CD4-positive, alpha-beta T cell treated with Interleukin-2 at 100 ng/mL for 4 hours (primary cell): ENCODE measurements at places on chromosomes 2 and 18.
A peak's percentile ranks its signal among the peaks of the same experiment; 100 is the strongest.

- no peak for DNase-seq
These were observed 770.0 kb upstream of the ZEB2 start for GRCh38 chr2:145289946-145290345.

DNA sequence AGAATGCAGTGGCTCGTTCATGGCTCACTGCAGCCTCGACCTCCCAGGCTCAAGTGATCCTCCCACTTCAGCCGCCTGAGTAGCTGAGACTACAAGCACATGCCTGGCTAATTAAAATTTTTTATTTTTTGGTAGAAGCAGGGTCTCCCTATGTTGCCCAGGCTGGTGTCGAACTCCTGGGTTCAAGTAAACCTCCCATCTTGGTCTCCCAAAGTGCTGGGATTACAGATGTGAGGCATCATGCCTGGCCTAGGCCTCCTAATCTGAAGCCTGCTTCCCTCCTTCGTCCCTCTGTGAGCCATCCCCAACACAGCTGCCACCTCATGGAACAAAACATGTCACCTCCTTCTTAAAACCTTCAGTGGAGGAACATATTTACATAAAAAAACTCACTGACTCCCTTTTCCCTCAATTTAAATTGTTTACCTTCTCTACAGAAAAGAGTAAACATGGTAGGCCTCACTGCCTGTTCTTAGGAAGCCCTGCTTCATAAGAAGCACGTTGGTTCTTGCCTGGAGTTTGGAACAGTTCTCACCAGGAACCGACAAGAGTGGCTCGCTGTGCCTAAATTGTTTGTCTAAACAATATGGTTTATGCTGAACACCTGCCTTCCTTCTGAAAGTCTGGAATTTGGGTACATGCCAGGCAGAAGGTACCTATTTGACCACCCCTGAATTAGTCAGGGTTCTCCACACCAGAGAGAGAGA, 12.1 kb upstream of the RHOB start:
- no peak for DNase-seq

GRCh38 chr2:29218550-29219125, 103.4 kb downstream of the CLIP4 start:
- DNase-seq = no peak

DNA sequence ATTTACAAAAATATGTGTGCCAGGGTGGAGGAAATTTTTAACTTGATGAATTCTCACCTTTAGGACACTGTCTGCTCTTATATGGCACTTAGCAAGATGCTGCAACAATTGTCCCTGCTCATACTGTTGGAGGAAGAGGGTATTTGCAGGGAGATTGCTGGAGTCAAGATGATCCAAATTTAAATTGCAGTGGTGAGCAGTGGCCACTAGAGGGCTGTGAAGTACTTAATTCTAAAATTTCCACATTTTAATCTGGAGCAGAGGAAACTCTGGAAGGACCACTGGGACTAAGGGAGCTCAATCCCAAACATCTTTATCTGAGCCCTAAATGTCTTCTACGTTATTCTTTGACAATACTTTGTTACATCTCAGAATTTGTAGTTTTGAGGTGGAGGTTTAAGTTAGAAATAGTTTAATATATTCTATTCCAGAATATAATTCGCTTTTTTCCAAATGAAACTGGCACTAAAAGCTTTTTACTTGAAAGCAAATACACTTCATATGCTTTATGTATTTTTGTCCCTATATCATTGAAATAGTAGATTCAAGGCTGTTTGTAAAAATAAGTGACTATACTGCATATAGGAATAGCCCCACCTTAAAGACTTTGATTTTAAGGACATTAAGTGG, 33.0 kb upstream of the PTH2R start:
- peak; percentile 47 for DNase-seq

DNA sequence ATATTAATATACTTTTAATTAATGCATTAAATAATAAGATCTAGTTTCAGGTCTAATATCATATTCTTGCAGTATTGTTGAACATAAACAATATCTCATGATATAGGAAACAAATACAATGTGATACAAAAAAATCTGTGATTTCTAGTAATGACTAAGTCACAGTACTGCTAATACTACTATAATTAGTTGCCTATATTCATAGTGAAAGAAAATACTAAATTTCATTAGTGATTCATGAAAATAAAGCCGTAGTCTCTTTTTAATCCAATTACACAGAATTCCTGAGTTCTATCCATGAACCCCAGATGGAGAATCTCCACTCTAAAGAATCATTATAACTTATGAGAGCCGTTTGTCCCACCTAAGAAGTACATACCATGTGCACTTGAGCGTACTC, 266.3 kb upstream of the ACVR2A start:
- no peak for DNase-seq

GRCh38 chr18:35982409-35983114, 10.1 kb downstream of the RMP24 start:
- no peak for DNase-seq

DNA sequence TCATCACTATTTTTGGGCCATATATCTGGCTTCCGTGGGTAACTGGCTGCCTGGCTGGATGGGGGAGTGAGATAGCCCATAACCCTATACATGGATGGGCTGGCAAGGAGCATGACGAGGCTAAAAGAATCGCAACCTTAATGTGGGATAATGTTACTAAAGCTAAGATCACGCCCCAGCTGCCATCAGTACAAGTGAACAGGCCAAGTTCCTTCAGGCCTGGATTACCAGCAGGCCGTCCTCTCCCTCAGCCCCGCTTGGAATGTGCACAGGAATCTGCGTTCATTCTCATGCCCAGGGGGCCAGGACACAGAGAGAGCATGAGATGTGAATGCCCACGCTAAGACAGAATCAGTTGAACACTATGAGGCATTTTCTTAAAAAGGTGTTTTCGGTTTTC, 34.7 kb downstream of the RMC1 start:
- DNase-seq = no peak

- no peak for DNase-seq
These were observed 1.3 kb downstream of the ADCYAP1 start for GRCh38 chr18:905948-906415.

GRCh38 chr2:227888289-227888688, 16.9 kb downstream of the DAW1 start:
- no peak for DNase-seq

DNA sequence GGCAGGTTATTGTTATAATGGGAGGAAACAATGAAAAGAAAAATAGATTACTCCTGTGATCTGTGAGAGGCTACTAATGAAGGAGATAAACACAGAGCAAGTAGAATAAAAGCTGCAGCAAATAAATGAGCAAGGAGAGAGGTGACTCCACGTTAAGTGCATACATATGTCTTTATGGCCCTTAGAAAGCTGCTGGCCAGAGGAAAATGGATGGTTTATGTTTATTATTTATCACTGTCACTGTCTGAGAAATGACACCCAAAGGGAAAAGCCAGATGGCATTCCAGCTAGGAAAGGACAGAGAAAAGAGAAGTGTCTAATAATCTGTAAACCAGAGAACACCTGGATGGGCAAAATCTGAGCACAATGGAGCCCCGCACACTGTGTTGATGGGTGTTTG, 122.9 kb upstream of the DDX18 start:
- no peak for DNase-seq

- no peak for DNase-seq
These were observed 69.7 kb upstream of the KCNE4 start for GRCh38 chr2:222982010-222982908.

DNA sequence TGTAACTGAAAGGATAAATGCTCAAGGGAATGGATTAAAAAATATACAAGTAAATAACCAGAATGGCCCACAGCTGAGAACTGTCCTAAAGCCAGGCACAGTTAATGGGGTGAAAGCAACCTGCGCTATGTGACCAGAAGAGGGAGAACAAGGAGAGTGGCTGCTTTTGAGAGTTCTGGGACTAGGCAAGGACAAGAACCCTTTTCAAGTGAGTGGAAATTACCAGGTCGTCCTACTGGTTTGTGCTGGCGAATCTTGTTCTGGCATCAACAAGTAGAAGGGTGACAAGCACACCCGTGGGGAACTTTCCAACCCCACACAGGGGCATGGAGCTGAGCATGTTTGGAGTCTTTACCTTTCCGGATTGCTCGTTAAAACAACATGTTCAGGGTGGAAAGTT, 82.8 kb downstream of the TMEM17 start:
- DNase-seq = no peak

DNA sequence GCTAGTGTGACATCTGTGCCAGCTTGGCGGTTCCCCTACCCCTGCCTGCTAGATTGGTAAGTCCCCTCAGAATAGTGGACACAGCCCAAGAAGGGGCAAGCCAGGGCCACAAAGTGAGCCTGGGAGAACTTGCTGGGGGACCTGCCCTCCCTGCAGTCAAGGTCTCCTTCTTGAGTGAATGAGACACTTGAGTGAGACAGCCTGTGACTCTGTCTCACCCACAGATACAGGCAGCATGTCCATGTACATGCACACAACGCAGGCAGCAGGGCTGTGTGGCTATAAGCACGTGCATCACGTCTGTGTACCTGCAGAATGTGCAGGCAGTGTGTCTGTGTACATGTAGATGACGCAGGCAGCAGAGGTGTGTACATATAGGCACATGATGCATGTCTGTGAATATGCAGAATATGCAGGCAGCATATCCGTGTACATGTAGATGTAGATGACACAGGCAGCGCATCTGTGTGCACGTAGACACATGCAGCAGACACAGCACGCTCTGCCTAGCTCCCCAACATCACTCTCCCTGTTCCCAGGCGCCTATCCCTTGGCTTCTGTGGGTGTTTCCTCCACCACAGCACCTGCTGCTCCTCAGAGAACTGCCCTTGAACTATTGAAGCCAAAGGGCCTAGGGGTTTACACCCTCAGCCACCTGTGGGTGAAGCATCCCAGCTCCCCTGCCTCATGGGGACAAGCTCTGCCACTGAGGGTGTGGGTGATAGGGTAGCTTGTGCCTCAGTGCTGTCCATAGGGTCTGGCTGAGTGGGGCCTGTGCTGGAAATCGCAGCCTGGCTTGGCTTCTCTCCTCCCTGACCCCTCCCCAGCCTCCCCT, 147.2 kb upstream of the TWIST2 start:
- DNase-seq = no peak

GRCh38 chr2:105824446-105824845, 79.7 kb downstream of the NCK2 start:
- DNase-seq = no peak

GRCh38 chr2:32768387-32769174, 140.7 kb downstream of the TTC27 start:
- no peak for DNase-seq

DNA sequence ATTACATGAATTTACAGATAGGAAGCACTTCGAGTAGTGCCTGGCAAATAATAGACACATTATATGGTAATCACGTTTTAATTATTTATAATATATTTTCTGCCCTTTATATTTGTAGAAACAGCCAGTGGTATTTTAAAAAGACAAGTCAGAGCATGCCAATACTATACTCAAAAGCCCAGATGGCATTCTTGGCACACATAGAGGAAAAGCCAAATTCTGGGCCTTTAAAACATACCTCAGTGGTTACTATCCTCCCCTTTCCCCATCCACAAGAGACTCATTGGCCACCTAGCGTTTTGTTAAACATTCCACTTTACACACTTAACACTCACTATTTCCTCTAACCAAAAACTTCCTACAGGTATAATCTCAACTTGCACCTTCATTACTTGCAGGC, 63.3 kb upstream of the ZNF804A start:
- no peak for DNase-seq

- DNase-seq = no peak
These were observed 48.9 kb downstream of the LONRF2 start for GRCh38 chr2:100273387-100273786.

GRCh38 chr18:22702806-22703205, 230.3 kb upstream of the RBBP8 start:
- DNase-seq = no peak

DNA sequence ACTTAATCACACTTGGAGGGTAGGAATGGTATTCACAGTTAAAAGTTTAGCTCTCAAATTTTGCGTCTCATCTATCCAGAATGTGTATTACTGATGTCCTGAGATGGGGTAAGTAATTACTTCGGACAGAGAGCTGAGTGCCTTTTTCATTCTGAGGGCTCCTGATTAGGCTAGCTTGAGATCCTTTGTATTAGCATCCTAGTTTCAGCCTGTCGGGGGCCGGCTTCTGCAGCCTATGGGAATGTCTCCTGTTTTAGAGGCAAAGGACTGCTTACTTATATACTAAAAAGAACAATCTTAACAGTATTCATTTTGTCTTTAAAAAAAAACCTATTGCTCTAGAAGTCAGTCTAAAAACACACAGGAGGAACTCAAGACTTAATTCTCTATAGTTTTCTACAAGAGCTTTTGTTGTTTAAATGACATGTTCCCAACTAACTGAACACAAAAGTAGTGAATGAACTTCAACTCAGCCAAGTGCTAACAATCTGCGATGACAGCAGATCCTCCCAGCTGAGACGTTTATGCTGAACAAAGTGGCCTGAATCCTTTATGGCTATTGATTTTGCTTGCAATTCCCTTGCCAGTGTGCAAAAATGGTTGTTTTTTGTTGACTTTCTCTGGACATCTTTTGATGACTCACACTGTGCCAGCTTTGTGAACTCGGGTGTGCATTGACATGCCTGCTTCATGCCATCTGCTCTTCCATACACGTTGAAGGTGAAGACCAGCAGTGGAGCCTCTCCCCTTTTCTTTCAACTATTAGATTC, 118.7 kb downstream of the LYPD6B start:
- DNase-seq = no peak

GRCh38 chr2:5945742-5946141, 253.6 kb downstream of the SOX11 start:
- DNase-seq = no peak

DNA sequence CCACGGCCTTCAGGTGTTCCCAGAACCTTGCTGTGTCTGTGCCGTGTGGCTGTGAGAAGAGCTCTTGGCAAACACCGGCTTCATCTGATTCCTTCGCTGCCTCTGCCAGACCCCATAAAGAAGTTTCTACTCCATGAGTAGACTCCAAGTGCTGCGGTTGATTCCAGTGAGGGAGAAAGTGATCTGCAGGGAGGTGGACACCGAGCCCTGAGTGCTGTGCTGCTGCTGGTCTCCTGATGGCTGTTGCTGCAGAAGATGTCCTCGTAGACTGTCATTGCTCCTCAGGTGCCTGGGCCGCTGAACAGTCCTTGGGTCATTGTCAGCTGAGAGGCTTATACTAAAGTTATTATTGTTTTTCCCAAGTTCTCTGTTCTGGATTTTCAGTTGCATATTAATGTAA, 19.6 kb downstream of the ASB1 start:
- no peak for DNase-seq

DNA sequence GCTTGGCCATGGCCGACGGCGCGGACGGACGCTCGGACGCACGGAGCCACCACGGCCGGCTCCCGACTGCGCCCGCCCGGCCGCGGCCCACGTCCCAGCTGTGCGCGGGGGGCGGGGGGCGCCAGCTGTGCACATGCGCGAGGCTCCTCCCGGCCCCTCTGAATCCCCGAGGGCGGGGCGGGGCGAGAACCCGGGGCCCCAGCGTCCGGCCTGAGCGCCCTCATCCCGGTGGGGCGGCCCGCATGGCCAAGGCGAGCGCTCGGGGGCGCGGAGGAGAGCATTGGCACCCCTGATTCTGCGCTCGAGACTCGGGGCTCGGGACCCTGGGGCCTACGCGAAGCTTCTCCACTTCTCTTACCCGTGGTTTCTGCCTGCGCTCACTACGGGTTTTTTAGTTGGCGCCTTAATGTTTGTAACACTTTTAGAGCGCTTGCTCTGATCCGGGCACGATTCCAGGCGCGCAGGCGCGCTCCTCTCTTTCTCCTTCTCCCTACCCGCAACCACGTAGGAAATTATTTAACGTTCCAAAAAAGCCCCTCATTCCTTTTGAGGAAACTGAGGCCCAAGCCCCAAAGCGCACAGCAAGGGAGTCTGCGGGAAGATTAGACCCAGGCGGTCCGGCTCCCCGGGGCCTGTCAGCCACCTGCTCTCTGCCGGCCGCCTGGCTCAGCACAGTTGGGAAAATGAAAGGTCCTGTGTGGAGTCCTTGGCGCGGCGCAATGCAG, at the start of gene PXDN:
Gene PXDN (minus strand): TSS at position 70 of the 725 bp plus-strand sequence. CDS start 60 bp downstream, at position 10.
- no peak for DNase-seq
